ENCODE measurements at places on chromosomes 12 and 14.
A peak's percentile ranks its signal among the peaks of the same experiment; 100 is the strongest.

DNA sequence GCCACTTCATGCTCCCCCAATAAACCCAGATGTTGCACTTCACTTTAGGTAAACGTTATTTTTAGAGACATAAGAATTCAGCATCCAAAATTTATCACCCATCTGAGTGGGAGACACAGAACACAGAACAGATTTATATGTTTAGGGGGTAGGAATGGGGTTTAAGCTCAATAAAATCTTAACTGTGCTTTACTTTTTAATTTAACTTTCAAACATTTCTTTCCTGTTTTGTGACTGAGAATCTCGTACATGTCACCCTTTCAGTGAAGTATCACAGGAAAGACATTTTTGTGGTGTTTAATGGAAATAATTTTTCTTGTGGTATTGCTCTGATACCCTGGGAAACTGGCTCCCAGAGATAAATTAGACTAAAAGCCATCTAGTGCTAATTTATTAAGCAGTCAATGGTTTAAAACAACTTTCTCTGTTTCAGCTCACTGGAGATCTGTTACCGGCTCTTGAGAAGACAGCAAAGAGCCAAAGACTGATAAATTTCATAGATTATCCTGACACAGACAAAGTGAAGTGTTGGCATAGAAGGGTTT is 148.0 kb upstream of the BMP4 start:
- DNase-seq, result no peak

DNA sequence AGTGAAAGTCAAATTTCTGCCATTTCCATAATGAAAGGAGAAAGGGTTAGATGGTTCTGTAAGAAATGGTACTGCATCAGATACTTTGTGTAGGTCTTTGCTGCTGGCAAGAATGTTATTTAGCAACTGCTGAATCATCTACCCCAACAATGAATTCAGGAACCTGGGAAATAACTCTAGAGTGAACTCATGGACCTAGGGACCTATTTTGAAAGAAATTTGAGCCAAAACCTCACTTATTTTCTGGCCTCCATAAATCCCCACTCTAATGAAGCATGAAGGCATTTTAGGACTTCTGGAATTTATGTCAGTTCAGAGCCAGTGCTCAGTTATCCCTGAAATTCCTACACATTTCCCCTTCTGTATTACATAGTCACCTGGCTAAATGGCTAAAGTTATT is 50.9 kb upstream of the CPNE8 start:
- DNase-seq, result peak; percentile 30

DNA sequence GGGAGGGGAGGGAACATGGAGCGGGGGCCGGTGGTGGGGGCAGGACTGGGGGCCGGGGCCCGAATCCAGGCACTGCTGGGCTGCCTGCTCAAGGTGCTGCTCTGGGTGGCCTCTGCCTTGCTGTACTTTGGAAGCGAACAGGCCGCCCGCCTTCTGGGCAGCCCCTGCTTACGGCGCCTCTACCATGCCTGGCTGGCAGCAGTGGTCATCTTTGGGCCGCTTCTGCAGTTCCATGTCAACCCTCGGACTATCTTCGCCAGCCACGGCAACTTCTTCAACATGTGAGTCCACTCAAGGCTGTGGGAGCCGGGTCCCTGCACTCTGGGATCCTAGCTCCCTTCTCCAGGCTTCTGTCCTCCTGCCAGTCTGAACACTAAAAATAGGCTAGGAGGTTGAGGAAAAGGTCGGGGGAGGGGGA is 1.1 kb downstream of the FITM1 start:
- DNase-seq, result no peak

GRCh38 chr12:124454352-124454725 is 113.1 kb downstream of the NCOR2 start:
- DNase-seq, result no peak

GRCh38 chr14:68300608-68301007 is 481.0 kb downstream of the RAD51B start:
- no peak for DNase-seq

DNA sequence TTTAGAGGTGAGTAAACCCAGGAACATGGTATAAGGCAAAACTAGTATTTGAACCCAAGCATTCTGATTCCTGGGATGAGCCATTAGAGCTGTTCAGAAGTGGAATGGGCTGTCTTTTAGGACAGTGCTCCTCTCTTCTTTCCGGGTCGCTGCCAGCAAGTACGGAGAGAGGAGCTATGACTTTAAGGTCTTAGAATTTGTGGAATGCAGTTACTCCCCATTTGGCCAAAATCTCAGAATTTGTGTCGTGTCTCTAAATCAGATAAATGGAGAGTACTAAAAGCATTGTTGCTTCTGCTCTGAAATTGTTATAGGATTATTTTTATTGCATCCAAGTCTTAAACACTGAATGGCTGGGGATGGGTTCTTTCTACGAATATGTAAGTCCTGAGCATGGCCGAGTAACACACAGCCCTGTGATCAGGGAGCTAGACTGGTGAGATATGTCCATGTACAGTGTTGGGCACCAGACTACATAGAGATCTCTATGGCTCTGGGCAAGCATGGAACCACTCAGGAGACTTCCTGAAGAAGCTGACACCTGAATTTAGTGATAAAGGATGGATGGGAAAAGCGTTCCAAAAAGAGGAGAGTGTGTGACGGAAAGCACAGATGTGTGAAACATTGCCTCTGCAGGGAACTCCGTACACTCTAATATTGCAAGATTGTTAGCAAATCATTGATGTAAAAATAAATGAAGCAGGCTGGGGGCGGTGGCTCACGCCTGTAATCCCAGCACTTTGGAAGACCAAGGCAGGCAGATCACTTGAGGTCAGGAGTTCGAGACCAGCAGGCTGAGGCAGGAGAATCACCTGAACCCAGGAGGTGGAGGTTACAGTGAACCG is 184.7 kb downstream of the SRGAP1 start:
- DNase-seq, result peak; percentile 54

All from iris pigment epithelial cell (primary cell).